ENCODE measurements at places on chromosomes 11 and 22. TPM values are rescaled to one million over a fixed set of nuclear protein-coding genes. Genes with fewer than 3 reads are reported as not detected.

DNA sequence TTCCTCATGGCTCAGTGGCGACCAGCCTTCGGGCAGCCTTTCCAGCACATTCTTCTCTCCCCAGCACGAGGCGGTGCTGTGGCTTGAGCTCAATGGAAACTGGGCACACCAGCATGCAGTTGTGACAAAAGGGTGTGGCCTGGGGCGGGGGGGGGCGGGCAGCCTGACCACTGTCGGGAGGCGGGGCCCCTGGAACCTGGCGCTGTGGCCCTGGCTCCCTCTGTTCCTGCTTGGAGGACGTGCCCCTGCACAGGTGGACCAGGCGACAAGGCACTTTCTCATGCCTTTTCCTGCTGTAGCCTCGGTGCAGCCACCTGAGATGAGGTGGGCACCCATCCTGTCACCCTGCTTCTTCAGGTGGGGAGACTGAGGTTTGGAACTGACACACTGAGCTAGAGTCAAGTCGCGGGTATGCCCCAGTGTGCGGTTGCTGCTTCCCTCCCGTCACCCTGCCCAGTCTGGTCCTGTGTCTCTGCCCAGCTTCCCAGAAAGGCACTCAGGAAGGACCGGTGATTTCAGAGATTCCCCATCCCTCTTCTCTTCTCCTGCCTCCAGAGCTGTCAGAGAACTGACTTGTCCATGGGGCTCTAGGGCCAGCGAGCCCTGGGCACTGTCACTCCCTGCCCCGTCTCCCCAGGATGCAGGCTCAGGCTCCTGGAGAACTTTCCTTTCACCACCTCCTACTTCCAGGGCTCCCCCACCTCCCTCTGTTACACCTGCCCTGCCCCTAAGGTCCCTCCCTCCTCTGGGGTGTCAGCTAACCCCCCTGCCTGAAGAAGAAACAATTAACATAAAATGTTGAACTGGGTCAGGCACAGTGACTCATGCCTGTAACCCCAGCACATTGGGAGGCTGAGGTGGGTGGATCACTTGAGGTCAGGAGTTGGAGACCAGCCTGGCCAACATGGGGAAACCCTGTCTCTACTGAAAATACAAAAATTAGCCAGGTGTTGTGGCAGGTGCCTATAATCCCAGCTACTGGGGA, 9.9 kb downstream of the B3GAT1 start:
- DNase-seq: no peak

GRCh38 chr11:10568486-10568941, at the start of gene LYVE1:
Gene LYVE1, minus strand, starts transcription at chr11:10568665. Its CDS starts 133 bp downstream, at chr11:10568532.
- no peak for DNase-seq

DNA sequence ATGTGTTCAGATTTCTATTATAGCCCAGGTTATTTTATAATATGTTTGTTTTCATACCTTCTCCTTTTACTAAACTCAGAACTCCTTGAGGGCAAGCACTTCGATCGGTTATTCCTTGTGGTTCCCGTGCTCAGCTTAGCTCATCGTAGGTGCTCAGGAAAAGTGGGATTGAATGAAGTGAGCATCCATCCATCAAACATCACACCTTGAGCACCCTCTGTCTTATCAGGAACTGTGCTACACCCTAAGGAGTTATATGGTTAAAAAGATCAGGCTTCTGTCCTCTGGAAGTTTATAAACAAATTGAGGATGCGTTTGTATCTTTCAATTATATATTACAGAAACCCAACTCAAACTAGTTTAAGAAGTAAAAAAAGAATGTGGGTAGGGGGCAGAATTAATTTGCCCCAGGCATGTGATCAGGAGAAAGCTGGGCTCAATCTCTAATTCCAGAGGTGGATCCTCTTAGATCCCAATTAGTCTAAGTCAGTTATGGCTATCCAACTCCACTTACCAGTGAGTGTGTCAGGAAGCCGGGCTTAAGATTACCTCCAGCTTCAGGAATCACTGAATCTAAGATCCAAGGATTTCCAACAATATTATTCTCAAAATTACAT, 59.9 kb upstream of the RRAS2 start:
- no peak for DNase-seq

DNA sequence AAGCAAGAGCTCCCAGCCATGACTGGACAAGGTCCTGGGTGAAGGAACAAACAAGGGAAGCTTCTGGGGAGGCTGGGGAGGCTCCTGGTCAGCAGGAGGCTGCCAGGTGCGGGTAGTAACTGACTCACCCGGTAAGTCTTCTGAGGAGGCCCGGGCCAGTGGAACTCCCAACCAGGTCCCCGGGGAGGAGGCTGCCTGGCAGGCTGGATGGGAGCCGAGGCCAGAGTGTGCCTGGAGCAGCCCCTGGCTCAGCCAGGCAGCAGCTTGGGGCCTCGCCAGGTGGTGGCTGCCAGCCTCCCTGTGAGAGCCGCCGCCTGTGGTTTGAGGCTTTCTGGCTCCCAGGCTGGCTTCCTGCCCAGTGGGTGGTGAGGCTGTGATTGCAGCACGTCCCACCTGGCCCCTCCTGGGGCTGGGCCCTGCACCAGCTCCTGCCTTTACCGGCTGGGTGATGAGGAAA, 46.2 kb downstream of the IGF2 start:
- no peak for DNase-seq

GRCh38 chr11:63683133-63683991, 2.1 kb downstream of the RTN3 start:
- DNase-seq: no peak

The WT1 gene
- total RNA-seq: not detected

The NECTIN1 gene
- 7.5 TPM for total RNA-seq

The SLC25A18 gene
- not detected for total RNA-seq

The CHRNA10 gene
- total RNA-seq: 0.93 TPM

The ZP1 gene
- total RNA-seq: not detected

The FOLR3 gene
- not detected for total RNA-seq

The BEST1 gene
- 0.13 TPM for total RNA-seq
